ENCODE measurements at places on chromosomes 4 and X.

DNA sequence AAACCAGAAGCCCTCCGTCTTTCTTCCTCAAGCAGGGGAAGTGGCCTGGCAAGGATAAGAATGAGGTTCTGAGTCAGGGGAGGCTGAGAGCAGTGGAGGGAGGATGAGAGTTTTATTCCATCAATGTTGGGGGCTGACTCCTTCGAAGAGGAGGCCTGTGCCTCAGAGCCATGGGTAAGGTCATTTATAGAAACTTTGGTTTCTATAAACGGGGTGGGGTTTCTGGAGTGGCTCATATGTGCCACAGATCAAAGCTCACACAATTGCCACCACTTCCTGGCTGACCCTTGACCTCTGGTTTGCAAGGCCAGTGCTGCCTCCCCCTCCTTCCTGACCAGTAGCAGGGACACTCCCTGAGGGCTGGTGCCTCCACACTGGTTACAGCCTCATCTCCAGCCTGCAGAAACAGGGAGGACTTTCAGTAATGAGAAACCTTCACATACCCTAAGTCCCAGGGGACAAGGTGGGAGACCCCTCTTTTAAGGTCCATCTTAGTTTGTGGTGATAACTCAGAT is 166.0 kb downstream of the PDGFRA start:
- no peak for DNase-seq

GRCh38 chrX:285076-285677 is 4.0 kb downstream of the PLCXD1 start:
- no peak for DNase-seq

- no peak for DNase-seq
Observed at GRCh38 chr4:79209822-79210635, 115.8 kb downstream of the NAA11 start.

DNA sequence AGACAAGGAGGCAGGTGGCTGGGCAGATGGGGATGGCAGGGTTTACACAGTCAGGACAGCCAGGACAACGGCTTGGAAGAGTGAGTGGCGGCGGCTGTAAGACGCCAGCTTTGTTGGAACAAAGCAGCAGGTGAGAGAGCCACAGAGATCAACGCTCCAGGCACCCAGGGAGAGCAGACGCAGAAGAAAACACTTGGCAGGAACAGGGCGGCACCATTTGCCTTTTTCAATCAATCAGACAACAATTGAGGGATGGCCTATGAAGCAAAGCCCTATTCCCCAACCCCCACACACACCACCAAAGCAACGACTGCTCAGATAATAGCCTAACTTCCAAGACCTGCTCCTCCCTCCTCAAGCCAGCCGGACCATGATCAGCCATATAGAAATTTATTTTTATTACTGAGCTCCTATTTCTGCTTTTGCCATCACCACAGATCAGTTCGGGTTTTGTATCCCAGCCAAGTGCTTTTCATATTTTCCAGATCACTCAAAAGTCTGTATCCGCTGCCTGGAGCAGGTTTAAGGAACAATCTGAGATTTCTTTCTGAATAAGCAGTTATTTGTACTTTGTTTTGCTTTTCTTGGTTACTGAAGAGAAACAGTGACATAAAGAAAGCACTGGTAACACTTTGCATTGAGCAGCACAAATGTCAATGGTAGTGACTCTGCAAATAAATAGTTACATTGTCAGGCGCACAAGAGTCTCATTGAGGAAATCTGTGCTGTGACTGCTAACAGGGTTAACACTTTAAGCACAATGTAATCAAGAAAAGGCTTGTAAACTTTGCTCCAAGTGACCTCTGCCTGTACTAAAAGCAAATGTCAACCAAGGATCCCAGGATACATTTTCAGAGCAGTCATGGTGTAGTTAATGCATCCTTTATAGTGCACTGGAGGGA is 81.8 kb upstream of the RBPJ start:
- no peak for DNase-seq
